T-cell (primary cell): ENCODE measurements at places on chromosomes 1 and 21.

GRCh38 chr1:199808110-199808870, 219.2 kb upstream of the NR5A2 start:
- DNase-seq: no peak

DNA sequence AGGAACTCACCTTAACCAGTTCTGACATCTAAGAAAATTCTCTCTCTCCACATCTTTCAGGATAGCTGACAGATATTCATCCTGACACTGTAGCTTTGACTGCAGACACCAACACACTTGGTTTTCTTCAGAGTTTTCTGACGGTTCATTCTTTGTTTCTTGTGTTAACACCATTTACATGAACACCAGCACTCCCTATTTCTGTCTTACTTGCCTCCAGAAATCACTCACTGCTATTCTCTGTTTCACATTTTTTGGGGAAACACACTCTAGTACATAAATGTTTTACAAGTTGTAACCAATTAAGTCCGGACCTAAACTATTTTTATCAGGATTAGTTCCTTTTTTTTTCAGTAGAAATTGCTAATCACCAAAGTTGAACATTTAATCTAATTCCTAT, 15.4 kb downstream of the FLVCR1 start:
- no peak for DNase-seq

- no peak for DNase-seq
These were observed 49.4 kb downstream of the NENF start for GRCh38 chr1:212482006-212482636.

DNA sequence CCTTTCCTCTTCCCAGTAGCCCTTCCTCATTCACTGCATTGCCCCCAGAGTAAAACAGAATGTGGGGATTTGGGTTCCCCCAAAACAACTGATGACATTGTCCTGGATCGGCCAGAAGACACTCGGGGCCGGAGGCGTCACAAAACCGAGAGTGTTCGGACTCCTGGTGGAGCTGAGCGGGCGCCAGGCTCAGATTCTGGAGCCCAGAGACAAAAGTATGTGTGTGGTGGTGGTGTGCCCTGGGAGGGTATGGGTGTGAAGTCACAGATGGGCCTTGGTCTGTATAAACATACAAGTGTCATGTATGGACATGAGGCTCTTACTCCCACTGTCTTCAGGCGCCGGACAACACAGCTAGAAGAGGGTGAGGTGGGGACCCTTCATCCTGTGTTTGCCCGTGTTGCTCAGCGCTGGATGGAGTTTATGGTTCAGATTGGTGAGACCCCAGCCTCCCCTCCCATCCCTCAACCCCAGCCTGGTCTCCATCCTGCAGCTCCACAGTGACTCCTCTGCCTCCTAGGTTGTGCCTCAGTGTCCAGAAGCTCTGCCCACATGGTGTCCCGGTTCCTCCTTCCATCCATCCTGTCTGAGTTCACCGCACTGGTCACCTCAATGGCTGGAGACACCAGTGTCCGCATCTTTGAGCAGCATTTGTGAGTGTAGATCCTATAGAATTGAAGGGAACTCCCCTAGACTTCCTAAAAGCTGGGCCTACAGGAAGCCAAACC, 12.4 kb downstream of the HYI start:
- no peak for DNase-seq

DNA sequence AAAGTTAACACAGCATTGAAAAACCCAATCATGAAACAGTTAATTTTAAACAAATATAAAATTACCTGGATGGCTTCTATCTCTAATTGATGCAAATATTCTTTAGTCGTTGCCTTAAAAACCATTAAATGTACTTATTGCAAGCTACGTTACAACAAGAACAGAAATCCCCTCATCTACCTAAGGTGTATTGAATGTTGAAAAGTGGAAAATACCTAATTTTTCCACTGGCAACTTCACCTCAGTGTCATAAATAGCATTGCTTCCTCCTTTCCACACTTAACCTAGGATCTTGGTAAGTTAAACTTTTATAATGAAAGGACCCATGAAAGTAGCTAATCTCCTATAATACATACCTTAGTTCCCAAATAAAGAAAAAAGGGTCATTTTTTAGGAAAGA, 5.4 kb downstream of the GADD45A start:
- no peak for DNase-seq

DNA sequence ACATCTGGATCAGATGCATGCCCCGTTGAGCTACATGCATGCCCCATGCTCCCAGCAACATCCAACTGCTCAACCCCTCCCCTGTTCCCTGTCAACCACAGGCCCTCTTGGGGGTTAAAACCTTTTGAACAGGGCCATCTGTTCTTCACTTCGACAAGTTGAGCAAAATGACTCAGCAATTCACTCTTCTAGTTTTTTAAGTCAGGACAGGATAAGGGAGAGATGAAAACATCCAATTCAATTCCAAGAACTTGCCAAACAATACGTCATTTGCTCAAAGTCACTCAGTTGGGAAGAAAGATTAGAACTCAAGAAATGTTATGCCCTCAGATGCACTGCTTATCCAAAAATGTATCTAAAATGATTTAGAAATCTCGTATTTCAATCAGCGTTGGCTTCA, 46.1 kb upstream of the MTF2 start:
- no peak for DNase-seq
